ENCODE measurements at places on chromosomes 5 and 9. TPM values are rescaled to one million over a fixed set of nuclear protein-coding genes. Genes with fewer than 3 reads are reported as not detected.

Gene PCDHAC1
- 6.6 TPM for total RNA-seq

Gene CLIC3
- total RNA-seq, result 5.4 TPM

Gene CNTLN
- 12.8 TPM for total RNA-seq

Gene ITK
- 2.4 TPM for total RNA-seq

Gene AQP3
- total RNA-seq, result 3.9 TPM

Gene GRM6
- total RNA-seq, result not detected

Gene GFI1B
- total RNA-seq, result not detected

Gene C9orf50
- total RNA-seq, result not detected

Gene TLR4
- total RNA-seq, result 31.5 TPM

Gene PLEKHG4B
- not detected for total RNA-seq

Gene MYMK
- not detected for total RNA-seq

Gene MIGA2
- total RNA-seq, result 38.3 TPM

Gene TLX3
- total RNA-seq, result not detected

Gene OR13C5
- not detected for total RNA-seq

Gene OTP
- not detected for total RNA-seq

Gene CDKN2B-AS1
- not detected for total RNA-seq

Gene RLN1
- total RNA-seq, result not detected

Gene DDX4
- not detected for total RNA-seq

Gene FAT2
- total RNA-seq, result 5.6 TPM

Gene PTCH1
- total RNA-seq, result 20.3 TPM

Gene CCDC107
- 61.9 TPM for total RNA-seq

Gene STOM
- total RNA-seq, result 530 TPM

Gene LRRTM2
- 0.16 TPM for total RNA-seq

Gene LEAP2
- total RNA-seq, result 0.27 TPM

Gene LHX6
- 13.0 TPM for total RNA-seq

Gene ENC1
- 8.7 TPM for total RNA-seq

Gene DNAJC25
- 9.0 TPM for total RNA-seq

Gene IL11RA
- 80.2 TPM for total RNA-seq

Gene TMEM174
- not detected for total RNA-seq

Gene ERCC8
- 10.9 TPM for total RNA-seq

Gene EIF4EBP3
- 8.1 TPM for total RNA-seq

Gene PKD2L2
- total RNA-seq, result 0.15 TPM

Gene ZDHHC11B
- total RNA-seq, result 9.5 TPM
